ENCODE measurements at places on chromosomes 2 and 18.

DNA sequence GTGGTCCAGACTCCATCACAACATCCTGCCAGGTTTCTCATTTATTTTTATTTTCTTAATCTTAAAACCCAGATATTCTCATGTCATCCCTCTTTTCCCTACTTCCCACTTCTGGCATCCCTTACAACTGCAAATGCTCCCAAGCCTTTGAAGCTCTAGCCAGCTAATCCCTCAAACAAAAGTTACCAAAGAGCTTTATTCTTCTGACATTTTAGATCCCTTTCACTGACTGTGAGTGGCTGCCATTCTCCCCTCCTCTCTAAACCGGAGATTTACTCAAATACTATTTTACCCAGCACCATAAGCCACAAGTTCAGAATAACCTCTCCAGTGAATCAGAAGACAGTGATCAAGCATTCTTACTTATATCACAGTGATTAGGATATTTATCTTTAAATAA is 569.0 kb upstream of the SYT4 start:
- H3K27ac ChIP-seq, result no peak overlapping the region
- no peaks in the 10 kb centered on the region for H3K36me3 ChIP-seq
- H3K4me1 ChIP-seq, result peaks cover 4% of the 10 kb centered on the region
- no peak for DNase-seq
- H3K4me3 ChIP-seq, result no peak overlapping the region
- no peaks in the 10 kb centered on the region for H3K27me3 ChIP-seq

GRCh38 chr2:209368914-209369313 is 54.9 kb upstream of the MAP2 start:
- peaks cover 33% of the 10 kb centered on the region for H3K4me1 ChIP-seq
- no peaks in the 10 kb centered on the region for H3K36me3 ChIP-seq
- H3K4me3 ChIP-seq, result peak overlapping the region; percentile 38
- peak overlapping the region; percentile 91 for H3K27ac ChIP-seq
- DNase-seq, result peak; percentile 99

- no peak overlapping the region for H3K4me3 ChIP-seq
- H3K36me3 ChIP-seq, result no peaks in the 10 kb centered on the region
- DNase-seq, result no peak
- no peak overlapping the region for H3K27ac ChIP-seq
- H3K4me1 ChIP-seq, result 0 out of 2 replicates have a peak, but pooled peaks cover 7% of the 10 kb centered on the region
- no peaks in the 10 kb centered on the region for H3K27me3 ChIP-seq
These were observed 231.9 kb downstream of the INSIG2 start for GRCh38 chr2:118320196-118320595.

DNA sequence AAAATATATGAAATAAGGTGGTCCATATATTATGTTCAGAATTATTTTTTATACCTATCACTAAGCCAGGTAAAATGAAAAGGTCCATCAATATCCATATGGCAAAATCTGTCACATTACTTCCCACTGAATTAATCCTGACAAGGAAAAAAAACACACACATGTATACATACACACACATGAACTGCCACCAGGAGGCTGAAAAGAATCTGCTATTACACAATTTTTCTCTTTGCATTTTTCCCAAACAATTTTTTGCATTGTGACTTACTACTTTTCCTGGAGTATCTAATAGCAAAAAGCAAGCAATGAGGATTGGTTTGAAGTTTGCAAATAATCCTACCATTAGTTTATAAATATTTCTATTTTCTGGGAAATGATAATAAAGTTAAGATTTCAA is 128.2 kb upstream of the CD226 start:
- H3K27me3 ChIP-seq, result no peaks in the 10 kb centered on the region
- DNase-seq, result no peak
- 0 out of 2 replicates have a peak, but pooled peaks cover 3% of the 10 kb centered on the region for H3K36me3 ChIP-seq
- no peaks in the 10 kb centered on the region for H3K4me1 ChIP-seq
- H3K27ac ChIP-seq, result no peak overlapping the region

DNA sequence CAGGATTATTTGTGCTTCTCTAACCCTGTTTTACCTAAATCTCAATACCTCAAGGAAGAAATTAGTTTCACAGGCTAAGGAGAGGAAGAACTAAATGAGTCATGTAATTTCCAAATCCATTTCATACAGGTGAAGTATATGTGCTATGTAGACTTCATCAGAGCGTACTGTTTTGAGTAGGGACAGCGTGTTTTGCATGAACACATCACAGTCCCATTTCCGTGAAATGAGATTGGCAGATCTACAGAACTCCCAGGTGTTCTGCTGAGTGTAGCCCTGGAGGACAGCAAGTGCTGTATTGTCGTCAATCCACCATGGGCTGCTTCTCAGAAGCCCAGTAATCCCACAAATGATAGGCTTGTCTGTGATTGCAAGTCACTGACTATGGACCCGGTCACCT is 97.7 kb downstream of the XRCC5 start:
- H3K27ac ChIP-seq, result no peak overlapping the region
- DNase-seq, result no peak
- no peaks in the 10 kb centered on the region for H3K27me3 ChIP-seq
- H3K4me3 ChIP-seq, result no peak overlapping the region

Data from PC-3 (cell line).